ENCODE measurements at places on chromosomes 2 and 18.
A peak's percentile ranks its signal among the peaks of the same experiment; 100 is the strongest.

DNA sequence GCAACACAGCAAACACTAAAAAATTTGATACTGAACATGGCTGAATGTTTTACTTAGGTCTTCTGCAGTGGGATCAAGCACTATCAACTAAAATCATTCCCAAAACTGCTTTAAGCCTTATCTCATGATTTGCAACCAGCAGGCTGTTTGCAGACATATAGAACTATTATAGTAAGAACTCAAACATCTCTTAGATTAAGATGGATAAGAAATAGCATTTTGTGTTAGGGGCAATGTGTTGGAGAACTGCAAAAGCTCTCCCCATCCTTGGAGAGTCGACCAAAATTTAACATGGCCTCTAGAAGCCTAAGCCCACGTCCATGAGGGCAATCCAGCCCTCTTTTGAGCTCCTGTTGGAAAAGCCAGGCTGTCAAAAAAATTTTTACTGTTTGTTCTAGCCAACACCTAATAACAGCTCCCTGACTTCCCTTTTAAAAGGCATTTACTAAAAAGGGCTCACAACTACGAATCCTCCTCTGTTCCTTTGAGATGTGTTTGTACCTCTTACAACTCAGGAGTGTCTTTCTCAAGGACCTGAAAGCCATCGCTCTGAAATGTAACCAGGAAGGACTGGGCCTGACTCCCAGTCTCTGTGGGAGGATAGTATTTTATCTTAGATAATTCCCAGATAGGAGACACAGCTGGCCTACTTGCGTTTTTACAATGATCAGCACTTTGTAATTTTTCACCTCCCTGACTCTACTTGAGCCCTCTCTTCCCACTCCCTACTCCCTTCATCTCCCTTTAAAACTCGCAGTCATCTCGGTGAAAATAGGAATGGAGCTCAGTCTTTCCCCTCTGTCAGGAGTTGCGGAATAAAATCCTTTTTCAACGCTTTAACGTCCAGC lies 1.4 kb downstream of the KRCC1 start:
- DNase-seq: no peak

- no peak for DNase-seq
These were observed 570.1 kb downstream of the PLCL1 start for GRCh38 chr2:198374375-198375082.

DNA sequence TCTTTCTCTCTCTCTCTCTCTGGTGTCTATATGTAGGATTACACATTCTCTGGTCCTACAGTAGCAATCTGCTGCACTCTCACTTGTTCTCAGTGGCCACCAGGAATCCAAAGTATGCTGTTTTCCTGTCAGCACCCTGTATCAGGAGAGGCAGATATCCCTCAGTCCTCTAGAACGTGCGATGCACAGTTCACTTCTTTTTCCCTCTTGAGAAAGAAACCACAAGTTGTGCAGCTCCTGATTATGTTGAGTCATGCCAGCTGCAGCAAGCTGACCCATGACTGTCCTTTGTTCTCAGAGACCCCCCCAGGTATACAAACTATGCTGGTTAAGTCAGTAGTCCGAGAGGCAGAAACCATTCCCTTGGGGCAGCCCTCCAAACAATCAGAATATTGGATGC lies 54.6 kb downstream of the LANCL1 start:
- no peak for DNase-seq

DNA sequence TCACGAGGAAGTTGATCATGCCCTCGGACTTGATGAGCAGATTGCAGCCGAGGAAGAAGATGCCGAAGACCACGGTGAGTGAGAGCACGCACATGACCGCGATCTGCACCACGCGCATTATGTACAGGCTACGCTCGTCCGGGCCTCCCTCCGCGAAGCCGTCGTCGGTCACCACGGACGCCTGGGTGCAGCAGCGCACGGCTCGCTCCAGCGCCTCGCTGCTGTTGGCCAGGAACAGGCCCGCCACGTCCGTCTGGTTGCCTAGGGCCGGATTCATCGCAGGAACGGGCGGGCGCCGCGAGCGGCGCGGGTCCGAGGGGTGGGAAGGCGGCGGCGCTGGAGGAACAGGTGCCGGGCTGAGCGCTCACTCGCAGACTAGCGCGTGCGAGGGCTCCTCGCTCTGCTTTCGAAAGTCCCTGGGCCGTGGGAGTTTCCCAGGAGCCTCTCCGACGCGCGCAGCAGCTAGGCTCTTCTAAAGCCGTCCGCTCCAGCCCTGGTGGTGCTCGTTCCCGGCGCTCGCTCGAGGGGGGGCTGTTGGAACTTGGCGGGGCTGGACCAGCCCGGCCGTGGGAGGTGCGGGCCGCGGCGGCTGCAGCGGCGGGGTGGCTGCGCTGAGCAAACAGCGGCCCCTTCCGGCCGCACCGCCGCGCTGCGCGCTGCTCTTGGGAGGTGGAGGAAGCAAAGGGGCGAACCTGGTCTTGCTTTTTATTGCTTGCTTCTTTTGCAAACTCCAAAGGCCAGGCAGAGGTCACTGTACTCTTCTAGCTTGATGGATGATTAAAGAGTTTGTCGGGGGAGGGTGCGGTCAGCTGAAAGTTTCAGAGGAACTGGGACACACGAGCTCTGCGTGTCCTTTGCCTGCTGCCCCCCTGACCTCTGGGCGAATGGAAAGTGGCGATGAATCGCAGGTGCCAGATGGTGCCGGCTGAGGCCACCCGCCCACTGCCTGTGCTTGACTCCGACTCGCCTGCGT lies at the start of gene RPRM:
Gene RPRM, minus strand, starts transcription at position 474 of the 973 bp plus-strand sequence. Its CDS starts 197 bp downstream, at position 277.
- DNase-seq: peak; percentile 40

DNA sequence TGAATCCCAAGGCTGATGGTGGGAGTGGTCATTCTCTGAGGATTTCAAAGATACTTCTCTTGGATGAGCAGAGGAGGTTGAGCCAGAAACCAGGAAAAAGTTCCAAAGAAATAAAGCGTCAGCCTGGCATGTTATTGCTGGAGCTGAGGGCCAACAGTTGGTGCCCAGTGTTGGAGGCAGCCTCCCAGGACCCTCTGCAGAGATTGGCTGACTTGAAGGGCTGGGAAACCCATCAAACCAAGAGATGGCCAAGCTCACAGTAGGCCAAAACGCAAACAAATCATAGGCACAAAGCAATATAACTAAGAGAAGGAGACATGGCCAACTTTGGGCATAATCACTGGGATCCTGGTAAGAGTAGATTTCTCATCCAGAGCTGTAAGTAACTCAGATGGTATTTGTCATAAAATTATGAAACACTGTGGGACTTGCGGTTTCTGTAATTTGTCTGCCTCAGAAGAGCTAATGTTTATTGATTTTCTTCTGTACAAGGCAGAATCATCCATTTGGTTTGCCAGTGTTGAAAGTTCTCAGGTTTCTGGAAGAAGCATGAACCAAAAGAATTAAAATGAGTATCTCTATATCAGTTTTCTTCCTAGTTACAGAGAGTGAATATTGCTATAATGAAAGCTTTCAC lies 108.3 kb downstream of the ATL2 start:
- no peak for DNase-seq

- no peak for DNase-seq
These were observed 31.0 kb downstream of the INO80D start for GRCh38 chr2:206054952-206055351.

All from effector memory CD8-positive, alpha-beta T cell (primary cell).